ENCODE measurements at places on chromosomes 2 and 18.

GRCh38 chr2:185583058-185583816, 155.4 kb upstream of the FSIP2 start:
- no peak for DNase-seq

DNA sequence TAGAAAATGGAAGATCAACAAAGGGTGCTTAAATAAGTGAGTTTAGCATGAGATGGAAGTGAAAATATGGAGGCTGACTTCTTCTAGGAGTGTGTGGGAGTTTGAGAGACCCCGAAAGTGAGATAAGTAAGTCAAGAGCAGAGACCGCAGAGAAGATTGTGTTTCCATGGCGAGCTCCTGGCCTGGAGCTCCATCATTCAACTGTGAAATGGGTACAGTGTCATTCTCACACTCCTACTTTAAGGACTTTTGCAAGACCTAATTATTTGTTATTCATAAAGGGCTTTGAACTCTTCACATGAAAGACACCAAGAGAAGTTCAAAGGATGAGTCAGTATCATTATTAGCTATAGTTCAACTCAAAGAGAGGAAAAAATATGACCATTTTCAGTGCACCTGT, 134.2 kb upstream of the PIK3C3 start:
- DNase-seq = no peak

GRCh38 chr2:24970483-24971285, 1.1 kb downstream of the DNAJC27 start:
- no peak for DNase-seq

- DNase-seq = no peak
Observed at GRCh38 chr2:41821167-41821566, 226.7 kb upstream of the PKDCC start.

GRCh38 chr2:220227266-220227920, 600.0 kb downstream of the SLC4A3 start:
- DNase-seq = no peak

- no peak for DNase-seq
Observed at GRCh38 chr2:189584686-189585085, 4.1 kb upstream of the SLC40A1 start.

- no peak for DNase-seq
Observed at GRCh38 chr18:9726936-9727335, 18.8 kb downstream of the RAB31 start.

DNA sequence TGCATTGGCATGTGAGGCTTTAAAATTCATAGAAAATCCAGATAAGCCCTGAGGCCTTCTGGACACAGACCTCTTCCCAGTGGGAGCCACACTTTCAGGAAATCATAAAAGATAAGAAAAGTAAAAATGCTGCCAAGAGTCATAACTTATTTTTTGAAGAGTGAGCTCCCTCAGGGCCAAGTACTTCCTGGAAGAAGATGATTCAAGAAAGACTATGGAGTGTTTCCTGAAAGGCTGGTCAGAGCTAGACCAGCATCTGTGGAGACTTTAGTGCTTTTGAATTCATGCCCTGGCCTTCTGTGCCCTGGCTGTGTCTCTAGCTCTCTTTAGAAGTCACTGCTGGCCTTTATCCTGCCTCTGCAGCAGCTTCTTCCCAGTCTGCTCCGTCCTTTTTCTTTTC, 6.4 kb upstream of the XDH start:
- no peak for DNase-seq

GRCh38 chr18:28522236-28522635, 345.3 kb upstream of the CDH2 start:
- DNase-seq = no peak

DNA sequence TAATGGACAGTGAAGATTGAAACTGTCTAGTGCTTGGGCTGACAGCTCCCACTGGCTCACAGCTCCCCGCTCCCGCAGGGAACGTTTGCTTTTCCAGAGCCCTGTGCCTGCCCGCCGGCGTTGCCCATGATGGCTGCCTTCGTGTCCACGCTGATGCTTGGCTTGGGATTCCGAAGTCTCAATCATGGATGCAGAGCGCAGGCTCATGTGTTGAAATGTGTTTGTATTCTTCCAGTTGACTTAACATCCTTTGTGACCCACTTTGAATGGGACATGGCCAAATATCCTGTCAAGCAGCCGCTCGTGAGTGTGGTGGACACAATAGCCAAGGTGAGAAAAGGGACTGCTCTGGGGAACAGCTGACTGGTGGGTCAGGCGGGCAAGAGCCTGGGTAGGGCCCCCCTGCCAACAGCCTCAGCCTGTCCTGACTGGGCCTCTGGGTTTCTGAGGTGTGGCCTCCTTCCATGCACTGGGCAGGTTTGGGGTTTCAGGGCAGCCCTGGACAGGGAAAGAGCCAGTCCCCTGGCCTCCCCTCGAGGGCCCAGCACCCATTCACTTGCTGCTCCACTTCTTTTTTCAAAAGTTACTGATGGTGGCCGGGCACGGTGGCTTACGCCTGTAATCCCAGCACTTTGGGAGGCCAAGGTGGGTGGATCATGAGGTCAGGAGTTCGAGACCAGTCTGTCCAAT, 42.8 kb downstream of the ATP6V1C2 start:
- DNase-seq = no peak

- no peak for DNase-seq
Observed at GRCh38 chr2:203603456-203604389, 68.6 kb upstream of the RAPH1 start.

- DNase-seq = no peak
Observed at GRCh38 chr2:156803243-156803642, 367.1 kb downstream of the GPD2 start.

- no peak for DNase-seq
Observed at GRCh38 chr2:150735894-150736498, 248.5 kb upstream of the RND3 start.

DNA sequence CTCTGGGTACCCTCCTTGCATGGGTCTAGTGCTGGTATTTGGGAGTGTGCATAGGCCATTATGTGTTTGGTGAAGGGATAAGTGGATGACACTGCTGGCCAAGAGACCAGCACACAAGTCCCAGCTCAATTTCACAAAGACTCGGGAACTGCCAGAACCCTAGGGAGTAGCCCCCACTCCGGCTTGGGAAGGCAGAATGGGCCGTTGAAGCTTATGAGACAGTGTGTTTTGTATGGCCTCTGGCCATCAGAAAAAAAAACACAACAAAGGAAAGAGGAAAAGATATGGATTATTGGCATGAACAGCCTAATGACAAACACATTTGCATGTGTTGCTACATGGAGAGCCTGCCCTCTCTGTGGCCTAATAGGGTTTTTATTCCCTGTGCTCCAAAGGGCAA, 144.2 kb downstream of the TTC32 start:
- no peak for DNase-seq

GRCh38 chr18:25136416-25137196, 215.4 kb downstream of the ZNF521 start:
- DNase-seq = no peak

DNA sequence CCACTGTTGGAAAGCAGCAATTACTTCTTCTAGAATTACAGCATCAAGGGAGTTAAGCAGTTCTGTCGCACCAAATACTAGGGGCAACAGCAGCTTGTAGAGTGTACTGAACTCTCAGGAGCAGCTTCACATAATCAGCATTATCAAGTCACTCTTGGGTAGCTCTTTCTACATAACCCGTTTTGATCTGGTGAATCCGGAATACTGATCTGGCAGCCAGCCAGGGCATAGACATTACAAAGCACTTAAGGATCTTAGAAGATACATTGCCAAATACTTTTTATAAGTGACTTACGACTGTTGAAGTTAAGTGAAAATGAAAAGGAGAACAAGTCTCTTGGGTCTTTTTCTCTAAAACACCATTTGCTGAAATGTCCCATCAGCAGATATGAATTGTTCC, 73.2 kb upstream of the NETO1 start:
- no peak for DNase-seq

GRCh38 chr2:69616755-69617154, 26.8 kb downstream of the AAK1 start:
- DNase-seq = peak; percentile 27

GRCh38 chr2:158760887-158761286, 34.2 kb upstream of the DAPL1 start:
- no peak for DNase-seq

DNA sequence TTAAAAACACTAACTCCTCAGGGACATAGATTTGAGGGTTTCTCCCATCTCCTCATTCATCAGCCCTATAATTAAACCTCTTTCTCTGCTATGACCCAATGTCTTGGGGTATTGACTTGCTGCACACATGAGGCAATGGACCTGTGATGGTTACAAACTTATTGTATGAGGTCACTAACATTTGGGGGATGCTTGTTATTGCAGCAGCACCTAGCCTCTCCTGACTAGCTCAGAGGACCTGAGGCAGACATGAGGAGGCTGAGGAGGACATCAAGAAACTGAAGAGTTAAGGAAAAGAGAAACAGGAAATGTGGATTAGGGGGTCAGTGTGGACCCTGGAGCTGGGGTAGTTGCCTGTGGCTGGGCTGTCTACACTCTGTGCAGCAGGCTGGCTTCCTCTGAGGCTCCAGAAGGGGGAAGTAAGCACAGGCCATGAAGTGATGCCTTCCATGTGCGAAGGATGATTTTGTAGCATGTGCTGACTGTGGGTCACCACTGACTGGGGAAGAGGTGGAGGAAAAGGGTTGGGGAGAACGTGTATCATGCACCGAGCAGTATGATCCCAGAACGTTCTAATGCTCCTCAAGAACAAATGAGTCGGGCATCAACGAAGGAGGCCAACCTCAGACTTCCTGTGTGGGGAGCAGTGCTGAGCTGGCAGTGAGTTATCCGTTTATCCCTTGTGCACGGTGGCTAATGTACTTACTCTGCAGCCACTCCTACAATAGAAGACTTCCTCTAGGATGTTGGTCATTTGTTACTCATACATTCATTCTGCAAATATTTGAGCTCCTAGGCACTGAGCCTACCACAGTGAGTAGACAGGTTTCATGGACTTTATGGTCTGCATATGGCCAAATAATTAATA, 42.1 kb upstream of the RFX8 start:
- DNase-seq = no peak

- DNase-seq = no peak
Observed at GRCh38 chr2:15906778-15907177, 33.6 kb upstream of the MYCN start.

DNA sequence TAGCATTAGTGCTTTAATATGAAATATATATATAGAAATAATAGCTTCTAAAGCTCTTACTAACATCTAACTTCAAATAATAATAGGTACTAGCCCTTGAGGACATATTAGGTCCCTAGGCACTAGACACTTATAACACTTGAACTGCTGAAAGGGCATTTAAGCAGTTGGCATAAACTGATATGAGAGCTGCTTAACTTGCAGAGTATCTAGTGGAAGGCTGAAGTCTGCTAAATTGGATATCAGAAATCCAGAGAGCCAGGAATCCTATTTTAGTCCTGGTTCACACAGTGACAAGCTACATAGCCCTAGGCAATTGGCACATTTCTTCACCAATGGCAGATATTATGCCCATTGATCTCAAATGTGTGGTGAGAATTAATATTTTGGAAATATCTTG, 326.9 kb upstream of the UBE2E3 start:
- DNase-seq = no peak

DNA sequence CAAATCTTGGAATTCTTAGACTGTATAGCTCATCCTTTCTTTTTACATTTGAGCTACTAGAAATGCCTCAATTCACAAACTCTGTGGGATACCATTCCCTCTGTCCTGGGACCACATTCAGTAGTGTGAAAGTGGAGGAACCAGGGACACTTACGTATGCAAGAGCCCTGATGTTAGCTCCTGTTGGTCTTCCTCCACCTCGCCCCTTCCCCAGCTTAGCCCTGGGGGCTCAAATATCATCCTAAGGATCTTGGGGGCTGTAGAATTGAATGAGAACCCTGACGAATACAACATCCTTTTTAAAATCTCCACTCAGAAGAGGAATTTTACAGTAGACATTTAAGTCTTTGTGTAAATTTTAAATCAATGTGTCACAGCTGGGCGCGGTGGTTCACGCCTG, 65.2 kb upstream of the RAPH1 start:
- DNase-seq = no peak

DNA sequence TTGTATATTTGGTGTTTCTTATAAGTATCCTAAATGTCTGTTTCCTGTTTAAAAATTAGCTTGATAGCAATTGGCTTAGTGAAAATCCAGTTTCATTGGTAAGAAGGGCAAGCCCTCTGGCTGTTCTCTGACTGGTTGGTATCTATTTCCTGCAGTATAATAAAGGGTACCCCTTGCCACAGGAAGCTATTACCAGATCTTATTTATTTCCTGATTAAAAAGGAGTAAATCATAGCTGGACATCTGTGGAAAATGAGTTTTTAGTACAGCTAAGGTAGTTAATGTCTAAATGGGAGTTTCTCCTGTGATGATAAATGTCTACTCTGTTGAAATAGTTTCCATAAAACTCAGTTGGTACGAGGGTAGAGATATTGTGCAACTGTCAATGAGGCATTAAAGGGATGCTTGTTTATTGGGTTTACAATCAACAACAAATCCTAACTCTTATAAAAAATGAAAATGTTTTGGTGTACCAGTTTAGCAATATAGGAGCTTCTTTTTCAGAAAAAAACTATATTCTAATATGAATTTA, 58.7 kb downstream of the FASTKD2 start:
- DNase-seq = no peak
